PC-9 (cell line): ENCODE measurements at places on chromosomes 5 and 9.
A peak's percentile ranks its signal among the peaks of the same experiment; 100 is the strongest.

GRCh38 chr5:150278916-150279315 lies 10.7 kb downstream of the CAMK2A start:
- no peaks in the 10 kb centered on the region for H3K4me1 ChIP-seq
- H3K4me3 ChIP-seq = no peak overlapping the region
- no peaks in the 10 kb centered on the region for H3K36me3 ChIP-seq
- H3K27ac ChIP-seq = no peak overlapping the region
- no peaks in the 10 kb centered on the region for H3K27me3 ChIP-seq

DNA sequence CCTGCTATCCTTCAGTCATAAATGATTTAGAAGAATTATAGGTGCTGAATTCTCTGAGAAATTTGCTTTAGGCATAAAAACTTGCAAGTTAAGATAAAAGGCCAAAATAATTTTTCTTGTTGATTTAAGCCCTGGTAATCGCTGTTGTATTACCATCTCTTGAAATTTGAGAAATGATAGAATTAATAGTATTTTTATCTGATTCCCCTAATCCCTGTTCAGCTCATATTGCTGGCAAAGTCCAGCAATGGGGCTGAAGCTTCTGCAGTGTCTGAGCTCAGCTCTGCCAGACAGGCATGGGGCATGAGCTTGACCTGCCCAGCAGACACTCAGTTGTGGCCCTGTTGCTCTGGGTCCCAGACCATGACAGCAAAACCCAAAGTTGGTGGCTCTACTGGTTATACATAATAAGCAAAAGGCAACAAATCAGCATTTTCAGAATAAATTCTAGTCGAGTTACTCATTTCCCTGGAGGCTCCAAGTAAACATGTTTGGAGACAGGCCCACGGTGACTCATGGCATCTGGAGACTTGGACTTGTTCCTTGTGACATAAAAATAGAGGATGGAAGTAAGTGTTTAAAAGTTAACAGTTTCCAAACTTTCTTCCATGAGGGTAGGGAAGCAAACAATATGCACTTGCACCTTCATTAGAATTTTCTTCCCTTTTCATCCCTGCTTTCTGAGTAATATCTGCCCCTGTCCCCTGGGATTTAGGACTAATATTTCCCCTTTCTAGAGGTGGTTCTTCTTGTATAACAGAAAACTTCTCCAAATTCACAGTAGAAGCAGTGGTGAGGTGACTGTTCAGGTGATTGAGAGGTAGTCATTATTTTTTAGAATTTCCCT lies 60.2 kb upstream of the SLC2A8 start:
- H3K36me3 ChIP-seq = no peaks in the 10 kb centered on the region
- H3K27ac ChIP-seq = peak overlapping the region; percentile 57
- H3K4me3 ChIP-seq = peak overlapping the region; percentile 5; the same call in 1 of the 2 replicates
- peaks cover 47% of the 10 kb centered on the region for H3K4me1 ChIP-seq
- DNase-seq = peak; percentile 76

DNA sequence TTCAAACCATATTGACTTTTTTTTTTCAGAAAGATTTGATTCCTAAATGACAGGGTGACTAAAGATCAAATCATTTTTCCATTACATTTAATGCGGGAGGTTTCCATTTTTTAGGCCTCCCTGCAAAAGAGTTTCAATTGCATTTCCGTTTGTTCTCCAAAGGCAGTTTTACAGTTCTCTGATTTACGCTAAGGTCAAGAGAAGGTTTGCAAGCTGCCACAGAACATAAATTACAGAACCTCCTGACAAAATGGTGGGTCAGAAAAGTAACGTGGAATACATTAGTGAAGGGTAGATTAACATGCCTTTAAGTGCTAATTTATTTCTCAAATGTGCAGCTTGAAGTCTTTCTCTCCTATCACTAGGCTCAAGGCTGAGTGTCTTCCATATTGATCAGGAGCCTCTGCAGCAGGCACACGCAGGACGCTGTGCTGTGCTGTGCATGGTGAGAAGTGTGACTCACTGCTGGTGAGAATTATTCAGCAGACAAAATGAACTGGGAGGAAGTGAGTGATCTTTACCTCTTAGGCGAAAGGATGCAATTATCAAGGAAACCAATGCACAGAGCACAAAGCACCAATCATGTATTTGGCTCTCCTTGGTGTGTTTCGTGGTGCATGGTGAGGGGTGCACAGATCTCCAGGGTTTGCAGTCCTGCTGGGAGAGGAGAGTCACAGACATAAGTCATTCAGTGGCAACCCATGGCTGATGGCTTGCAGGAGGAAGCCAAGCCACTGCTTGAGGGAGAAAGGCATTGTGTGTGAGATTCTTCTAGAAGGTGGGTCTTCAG lies 136.3 kb downstream of the TENT4A start:
- H3K27me3 ChIP-seq = peaks cover 85% of the 10 kb centered on the region
- no peaks in the 10 kb centered on the region for H3K4me1 ChIP-seq
- no peak overlapping the region for H3K27ac ChIP-seq
- H3K4me3 ChIP-seq = no peak overlapping the region
- no peaks in the 10 kb centered on the region for H3K36me3 ChIP-seq
- no peak for DNase-seq

DNA sequence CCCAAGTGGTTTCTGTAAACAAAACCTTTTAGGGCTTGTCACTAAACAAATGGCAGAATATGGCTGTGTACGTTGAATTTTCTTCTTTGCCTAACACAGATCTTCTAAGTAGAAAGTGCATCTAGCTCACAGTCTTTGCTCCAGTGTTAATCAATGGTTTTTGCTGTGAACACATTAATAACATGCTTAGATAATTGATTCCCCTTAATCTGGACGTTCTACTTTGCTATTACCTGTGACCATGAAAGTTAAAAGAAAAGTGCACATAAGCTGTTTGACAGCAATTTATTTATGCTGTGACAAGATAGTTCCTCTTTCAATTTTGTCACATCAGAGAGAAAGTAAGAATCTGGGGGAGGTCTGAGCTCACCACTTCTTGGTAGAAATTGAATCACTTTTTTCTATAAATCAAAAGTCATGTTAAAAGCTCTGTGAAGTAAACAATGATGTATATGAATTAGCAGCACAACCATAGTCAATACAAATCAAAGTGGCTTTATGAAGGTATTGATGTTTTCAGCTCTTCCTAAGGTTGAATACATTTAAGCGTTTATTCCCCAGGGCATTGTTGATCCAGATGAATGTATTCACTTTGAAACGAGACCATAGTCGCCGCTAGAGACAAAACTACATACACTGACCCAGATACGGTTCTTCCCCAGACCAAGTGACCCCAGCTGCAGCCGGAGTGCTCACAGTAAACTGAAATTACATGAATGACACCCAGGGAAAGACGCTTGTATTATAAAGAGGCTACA lies 174.6 kb upstream of the ZNF608 start:
- no peaks in the 10 kb centered on the region for H3K27me3 ChIP-seq
- no peak overlapping the region for H3K27ac ChIP-seq
- H3K4me3 ChIP-seq = no peak overlapping the region
- no peaks in the 10 kb centered on the region for H3K4me1 ChIP-seq
- DNase-seq = no peak
- H3K36me3 ChIP-seq = no peaks in the 10 kb centered on the region

DNA sequence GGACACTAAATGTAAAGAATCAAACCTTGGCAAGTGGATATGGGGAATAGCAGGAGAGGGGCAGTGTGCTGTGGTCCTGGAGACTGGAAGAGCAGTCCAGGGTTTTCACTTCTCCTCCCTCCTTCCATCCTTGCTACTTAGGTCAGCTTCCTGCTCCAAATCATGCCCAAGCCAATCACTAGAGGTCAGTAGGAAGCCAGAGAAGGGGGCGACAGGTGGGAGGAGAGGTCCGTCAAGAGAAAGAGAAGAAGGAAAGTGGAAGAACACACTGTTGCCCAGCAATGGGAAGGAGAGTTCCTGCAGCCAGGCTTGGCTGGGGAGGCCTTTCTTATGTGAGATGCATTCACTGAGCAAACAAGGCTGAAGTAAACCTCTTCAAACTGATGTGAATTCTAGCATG lies 289.6 kb downstream of the DTWD2 start:
- no peaks in the 10 kb centered on the region for H3K4me1 ChIP-seq
- no peak overlapping the region for H3K27ac ChIP-seq

DNA sequence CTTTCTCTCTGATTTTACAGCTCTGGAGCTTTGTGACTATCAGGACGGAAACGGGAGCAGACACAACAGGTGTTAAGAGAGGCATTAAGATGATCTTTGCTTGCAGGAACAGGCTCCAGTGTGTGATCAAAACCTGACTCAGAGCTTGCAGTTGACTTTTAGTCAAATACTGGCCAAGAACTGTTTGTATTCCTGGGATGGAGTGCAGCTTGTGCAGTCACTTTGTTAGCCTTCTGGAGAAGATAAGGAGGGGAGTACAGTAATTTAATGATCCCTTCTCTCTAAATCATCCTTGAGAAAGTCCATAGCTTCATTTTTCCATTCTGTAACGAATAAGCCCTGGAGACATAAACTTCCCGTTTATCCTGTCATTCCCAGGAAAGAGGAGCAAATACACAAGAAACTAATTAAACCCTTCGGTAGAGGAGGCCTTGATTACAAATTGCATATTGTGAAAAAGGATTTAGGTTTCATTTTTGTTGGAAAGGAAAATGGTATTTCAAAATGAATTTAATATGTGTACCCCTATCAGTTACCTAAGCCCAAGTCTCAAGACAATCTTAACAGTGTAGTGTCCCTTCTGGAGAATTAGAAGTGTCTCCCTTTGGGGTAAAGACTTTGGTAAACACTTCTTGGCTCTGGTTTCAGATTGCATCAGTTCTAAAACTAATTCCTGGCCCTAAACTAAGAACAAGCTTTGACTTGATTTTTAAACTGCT lies 3.1 kb upstream of the STOM start:
- H3K36me3 ChIP-seq = no peaks in the 10 kb centered on the region
- peaks cover 30% of the 10 kb centered on the region for H3K4me1 ChIP-seq
- peak; percentile 58 for DNase-seq
- H3K27me3 ChIP-seq = no peaks in the 10 kb centered on the region
- peak overlapping the region; percentile 67 for H3K27ac ChIP-seq

GRCh38 chr5:1343931-1344901 lies 683 bp downstream of the CLPTM1L start:
- DNase-seq = peak; percentile 39
- H3K4me1 ChIP-seq = peaks cover 18% of the 10 kb centered on the region
- no peaks in the 10 kb centered on the region for H3K27me3 ChIP-seq
- no peak overlapping the region for H3K27ac ChIP-seq
